Ascending aorta (tissue), 2 donors: ENCODE measurements at places on chromosomes 2 and 18. TPM values are rescaled to one million over a fixed set of nuclear protein-coding genes. Genes with fewer than 3 reads are reported as not detected.

Gene GPR45
- not detected for total RNA-seq

Gene MATN3
- 0.64 TPM for total RNA-seq

Gene KIF1A
- 0.11 TPM for total RNA-seq

- H3K4me1 ChIP-seq = no peaks in the 10 kb centered on the region
- H3K27ac ChIP-seq = no peak overlapping the region
- no peak for DNase-seq
- no peaks in the 10 kb centered on the region for H3K27me3 ChIP-seq
- H3K36me3 ChIP-seq = no peaks in the 10 kb centered on the region
These were observed 85.6 kb downstream of the PRKCE start for GRCh38 chr2:45736757-45737704.

- peaks cover 53% of the 10 kb centered on the region for H3K36me3 ChIP-seq
- no peaks in the 10 kb centered on the region for H3K27me3 ChIP-seq
- H3K4me1 ChIP-seq = no peaks in the 10 kb centered on the region
- no peak overlapping the region for H3K27ac ChIP-seq
- no peak for DNase-seq
These were observed 30.9 kb upstream of the RPL31 start for GRCh38 chr2:100971221-100971620.

DNA sequence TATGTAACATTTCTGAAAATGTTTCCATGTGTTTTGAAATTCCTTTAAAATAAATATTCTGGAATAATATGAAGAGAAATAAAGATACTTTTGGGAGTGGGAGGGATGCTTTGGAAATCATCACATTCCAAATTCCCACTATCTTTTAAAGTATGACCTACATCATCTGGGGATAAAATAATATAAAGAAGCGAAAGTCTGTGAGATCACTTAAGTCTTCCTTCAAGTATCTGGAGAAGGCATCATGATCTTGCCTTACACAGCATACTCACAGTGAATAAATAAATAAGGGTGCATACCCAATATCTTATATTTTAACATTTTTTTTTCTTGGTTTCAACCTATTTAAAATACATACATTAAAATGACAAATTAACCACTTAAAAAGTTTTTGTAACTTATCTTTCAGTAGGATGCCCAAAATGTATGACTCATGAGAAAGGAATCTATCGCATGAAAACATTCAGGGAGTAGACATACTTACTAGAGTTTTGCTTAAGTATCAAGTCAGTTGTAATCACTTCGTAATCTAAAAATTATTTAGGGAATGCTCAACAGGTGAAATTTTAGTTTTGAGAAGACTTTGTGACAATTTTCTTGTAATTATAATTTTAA lies 248.3 kb upstream of the COL3A1 start:
- no peaks in the 10 kb centered on the region for H3K4me1 ChIP-seq
- no peak for DNase-seq
- no peaks in the 10 kb centered on the region for H3K36me3 ChIP-seq
- no peak overlapping the region for H3K4me3 ChIP-seq
- no peaks in the 10 kb centered on the region for H3K27me3 ChIP-seq

GRCh38 chr2:9284521-9285297 lies 78.1 kb downstream of the ASAP2 start:
- no peak overlapping the region for H3K27ac ChIP-seq
- no peak overlapping the region for H3K4me3 ChIP-seq
- peaks cover 44% of the 10 kb centered on the region for H3K4me1 ChIP-seq
- DNase-seq = no peak
- no peaks in the 10 kb centered on the region for H3K27me3 ChIP-seq
- peaks cover 5% of the 10 kb centered on the region for H3K36me3 ChIP-seq

DNA sequence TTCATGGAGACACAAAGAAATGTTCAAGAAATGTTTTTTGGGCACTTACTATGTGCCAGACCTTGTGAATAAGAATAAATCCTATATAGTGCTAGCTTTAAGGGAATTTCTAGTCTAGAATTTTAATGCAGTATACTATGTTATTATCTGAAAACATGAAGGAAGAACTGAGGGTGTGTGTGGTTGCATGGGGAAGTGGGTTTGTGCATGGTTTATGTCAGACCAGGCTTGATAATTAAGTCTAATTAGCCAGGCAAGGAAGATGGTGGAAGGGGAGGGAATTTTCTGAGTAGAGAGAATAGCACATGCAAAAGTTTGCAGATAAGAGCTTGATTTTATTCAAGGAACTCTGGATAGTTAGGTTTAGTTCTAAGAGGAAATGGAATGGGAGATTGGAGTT lies 6.5 kb downstream of the RBBP8 start:
- no peak overlapping the region for H3K4me3 ChIP-seq
- H3K27ac ChIP-seq = no peak overlapping the region
- H3K27me3 ChIP-seq = no peaks in the 10 kb centered on the region
- no peak for DNase-seq
- no peaks in the 10 kb centered on the region for H3K4me1 ChIP-seq
